CD4-positive, alpha-beta T cell treated with Interleukin-10 for 1 hour (primary cell): ENCODE measurements at places on chromosomes 2 and 18.

DNA sequence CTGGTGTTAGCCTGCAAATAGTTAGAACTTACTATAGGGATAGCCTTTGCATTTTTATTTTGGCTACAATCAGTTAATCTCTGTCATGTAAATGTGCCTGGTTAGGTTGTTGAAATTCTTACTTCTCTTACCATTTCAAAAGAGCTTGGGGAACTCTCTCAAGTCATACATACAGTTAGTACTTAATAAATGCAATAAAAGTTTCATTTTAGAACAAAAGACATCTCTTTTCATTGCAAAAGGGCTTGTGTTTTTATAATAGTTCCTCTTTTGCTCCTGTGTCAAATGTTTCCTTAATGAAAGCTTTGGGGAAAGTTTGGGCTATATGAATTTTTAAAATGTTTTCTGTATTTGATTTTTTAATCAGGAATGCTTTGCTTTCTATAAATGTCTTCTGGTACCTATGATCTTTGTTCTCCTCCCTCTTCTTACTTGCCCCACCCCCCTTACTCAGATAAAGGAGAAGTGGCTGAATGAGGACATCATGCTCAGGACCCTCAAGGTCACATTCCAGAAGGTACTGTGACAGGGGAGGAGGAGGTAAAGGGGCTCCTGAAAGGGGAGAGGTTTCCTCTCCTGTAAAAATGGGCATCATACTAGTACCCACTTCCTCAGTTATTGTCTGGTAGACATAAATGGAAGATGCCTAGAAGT is 13.6 kb downstream of the PTPN18 start:
- no peak for DNase-seq

- DNase-seq = no peak
These were observed 80.9 kb upstream of the IGFBP5 start for GRCh38 chr2:216776066-216776850.

GRCh38 chr2:150259746-150260145 is 227.7 kb downstream of the RND3 start:
- no peak for DNase-seq

DNA sequence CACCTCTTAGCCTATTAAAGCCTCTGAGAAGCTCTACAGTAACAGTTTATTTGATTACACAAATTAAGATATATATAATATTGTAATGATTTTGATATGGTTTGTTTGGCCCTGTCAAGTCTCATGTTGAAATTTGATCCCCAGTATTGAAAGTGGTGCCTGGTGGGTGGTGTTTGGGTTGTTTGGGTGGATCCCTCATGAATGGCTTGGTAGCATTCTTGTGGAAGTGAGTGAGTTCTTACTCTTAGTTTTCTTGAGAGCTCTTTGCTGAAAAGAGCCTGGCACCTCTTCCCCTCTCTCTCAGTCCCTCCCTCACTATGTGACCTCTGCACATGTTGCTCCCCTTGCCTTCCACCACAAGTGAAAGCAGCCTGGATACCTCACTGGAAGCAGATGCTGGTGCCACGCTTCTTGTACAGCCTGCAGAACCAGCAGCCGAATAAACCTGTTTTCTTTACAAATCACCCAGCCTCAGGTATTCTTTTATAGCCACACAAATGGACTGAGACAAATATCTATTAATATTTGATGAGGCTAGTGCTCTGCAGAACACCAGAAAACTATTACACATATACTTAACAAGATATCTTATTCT is 52.8 kb downstream of the SLC4A10 start:
- no peak for DNase-seq

- no peak for DNase-seq
These were observed 49.3 kb downstream of the DSEL start for GRCh38 chr18:67467188-67467587.

DNA sequence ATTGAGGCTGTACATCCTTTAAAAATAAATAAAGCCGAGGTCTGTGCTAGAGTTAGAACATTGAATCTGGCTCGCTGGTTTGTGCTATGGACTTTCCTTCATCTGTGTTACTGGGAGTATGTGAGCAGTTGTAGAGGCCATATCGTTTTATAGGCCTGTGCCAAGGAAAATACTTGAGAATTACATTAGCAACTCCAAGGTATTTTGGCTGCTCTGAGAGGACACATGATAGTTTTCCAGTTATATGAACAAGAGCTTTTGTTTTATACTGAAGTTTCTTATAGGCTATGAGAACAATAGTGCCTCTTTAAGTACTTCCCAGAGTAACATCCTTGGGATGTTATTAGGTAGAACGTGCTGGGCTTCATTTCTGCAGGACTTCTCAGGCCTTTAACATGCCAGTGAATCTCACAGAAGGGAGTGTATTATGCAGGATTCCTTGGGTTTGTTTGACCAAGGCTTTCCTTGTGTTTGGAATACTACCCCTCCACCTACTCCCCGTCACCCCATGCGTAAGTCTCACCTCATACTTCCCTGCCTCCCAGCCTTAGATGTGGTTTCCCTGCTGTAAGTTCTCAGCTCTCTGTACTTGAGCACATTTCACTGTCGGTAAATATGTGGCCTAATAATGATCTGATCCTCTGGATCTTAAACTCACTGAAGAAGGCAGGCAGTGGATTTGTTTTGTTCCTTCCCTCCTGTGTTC is 21.0 kb downstream of the TCF7L1 start:
- no peak for DNase-seq

GRCh38 chr2:134726645-134727044 is 7.8 kb upstream of the TMEM163 start:
- DNase-seq = no peak

GRCh38 chr2:130263606-130264005 is 65.4 kb upstream of the TUBA3E start:
- no peak for DNase-seq

GRCh38 chr18:74479486-74480148 is 16.5 kb upstream of the CNDP2 start:
- DNase-seq = no peak

DNA sequence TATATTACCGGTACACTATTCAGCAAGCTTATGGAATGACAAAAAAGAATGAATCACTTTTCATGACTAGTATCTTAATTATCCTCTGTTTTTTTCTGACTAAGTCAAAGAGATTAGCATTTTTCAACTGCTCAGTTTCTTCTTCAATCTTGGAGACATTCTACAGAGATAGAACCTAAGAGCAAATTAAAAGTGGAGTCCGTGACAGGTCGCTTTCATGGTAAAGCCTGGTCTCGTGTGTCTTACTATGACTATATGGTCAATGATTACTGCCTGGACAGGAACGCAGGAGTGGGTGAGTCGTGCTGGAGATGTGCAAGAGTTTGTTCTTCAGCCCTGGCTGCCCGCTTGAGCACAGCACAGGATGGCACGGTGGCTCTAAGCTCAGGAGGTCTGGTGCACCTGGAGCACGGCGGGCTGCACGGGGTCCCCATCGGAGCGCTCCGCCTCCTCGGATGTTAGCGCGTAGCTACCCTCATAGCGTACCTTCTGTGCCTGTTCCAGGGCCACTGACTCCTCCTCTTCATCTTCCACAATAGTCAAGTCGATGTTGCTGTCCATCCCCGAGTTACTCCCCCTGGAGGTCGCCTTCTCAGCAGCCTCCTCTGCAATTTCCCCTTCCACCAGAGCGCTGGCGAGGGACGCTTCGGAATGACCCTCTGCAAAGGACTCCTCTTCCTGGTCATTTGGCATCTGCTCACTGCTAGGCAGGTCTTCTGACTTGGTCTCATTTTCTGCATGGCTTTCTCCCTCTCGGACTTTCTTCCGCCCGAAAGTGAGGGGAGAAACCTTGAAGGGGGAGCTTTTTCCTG is 11.1 kb downstream of the CAVIN2 start:
- DNase-seq = no peak

DNA sequence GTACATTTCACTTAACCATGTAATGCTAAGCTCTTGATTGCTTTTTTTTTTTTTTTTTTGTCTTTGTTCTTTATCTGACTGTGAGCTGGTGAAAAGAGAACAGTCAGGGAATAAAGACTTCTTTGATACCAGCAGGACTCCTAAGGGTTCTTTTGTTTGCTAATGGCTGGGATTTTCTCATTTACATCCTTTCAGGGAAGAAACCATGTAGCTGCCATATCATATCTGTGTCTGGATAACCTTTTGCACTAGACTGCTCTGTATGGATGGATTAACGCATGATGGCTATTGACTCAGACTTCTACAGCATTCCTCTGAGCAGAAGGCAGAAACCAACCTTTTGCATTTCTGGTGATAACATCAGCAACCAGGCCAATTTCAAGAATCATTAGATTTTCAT is 504.0 kb downstream of the LRRTM4 start:
- no peak for DNase-seq

- no peak for DNase-seq
These were observed 14.7 kb downstream of the CDK15 start for GRCh38 chr2:201821080-201821479.

- peak; percentile 46 for DNase-seq
These were observed 6.4 kb downstream of the ARL4C start for GRCh38 chr2:234490271-234491091.

DNA sequence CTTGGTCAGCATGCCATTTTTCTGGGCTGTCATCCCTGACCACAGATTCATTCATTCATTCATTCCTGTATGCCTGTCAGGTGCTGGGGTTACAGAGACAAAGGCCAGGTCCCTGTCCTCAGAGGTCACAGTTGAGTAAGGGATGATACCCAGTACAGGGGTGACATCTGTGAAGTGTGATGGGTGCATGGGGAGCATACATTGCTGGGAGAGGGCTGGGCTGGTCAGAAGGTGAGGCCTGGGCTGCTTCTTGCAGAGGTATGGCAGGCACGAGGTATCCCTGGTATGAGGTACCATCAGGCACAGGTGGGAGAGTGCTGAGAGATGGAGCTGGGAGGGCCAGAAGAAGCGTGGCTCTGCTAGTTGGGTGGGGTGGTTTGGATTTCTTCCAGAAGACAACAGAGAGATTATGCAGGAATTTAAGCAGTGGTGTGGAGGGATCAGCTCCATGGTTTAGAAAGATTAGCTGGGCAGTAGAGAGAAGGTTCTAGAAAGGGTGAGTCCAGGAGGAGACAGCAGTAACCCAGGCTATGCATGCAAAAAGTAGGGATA is 181.9 kb upstream of the HAAO start:
- DNase-seq = no peak

DNA sequence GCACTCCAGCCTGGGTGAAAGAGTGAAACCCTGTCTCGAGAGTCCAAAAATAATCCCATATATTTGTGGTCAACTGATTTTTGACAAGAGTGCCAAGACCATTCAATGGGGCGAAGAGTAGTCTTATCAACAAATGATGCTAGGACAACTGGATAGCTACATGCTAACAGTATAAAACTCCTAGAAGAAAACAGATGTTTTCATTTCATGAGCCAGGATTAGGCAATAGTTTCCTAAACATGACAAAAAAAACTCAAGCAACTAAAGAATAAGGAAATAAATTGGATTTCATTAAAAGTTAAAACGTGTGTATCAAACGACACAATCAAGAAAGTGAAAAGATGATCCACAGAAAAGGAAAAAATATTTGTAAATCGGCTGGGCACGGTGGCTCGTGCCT is 6.3 kb downstream of the LIMS2 start:
- no peak for DNase-seq

DNA sequence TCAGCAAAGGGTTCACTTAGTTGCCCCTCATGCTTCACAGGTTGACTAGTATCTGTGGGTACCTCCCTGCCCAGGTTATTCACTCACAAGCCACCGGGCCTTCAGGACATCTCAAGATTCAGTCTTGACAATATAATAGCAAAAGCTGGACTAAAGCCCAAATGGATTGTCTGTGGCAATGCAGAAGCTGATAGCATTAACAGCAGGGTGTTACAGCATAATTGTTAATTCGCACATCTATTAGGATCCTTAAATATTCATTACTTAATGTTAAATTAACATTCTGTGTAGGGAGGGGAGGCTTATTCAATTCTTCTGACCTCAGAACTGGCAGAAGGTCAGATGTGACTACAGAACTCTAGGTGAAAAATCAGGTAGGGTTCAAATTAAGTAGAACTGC is 20.2 kb upstream of the GTF2A1L start:
- DNase-seq = no peak

DNA sequence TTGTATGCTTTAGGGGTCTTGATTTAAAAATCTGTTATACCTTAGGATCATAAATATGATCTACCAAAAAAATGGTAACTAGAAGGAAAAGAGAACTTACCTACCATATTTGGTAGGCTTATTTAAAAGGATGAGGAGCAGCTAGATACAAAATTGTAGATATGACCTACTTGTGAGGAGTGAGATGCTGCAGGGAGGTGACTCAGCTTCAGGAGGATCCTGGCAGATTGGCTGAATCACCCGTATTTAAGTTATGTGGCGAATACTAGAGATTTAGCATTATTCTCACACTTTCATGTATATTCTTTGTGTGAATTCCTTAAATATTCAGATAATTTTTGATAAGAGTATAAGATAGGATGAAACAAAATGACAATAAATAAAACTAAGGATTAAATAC is 657.3 kb upstream of the LINC00305 start:
- no peak for DNase-seq

GRCh38 chr2:228103379-228103778 is 78.1 kb downstream of the SPHKAP start:
- DNase-seq = no peak

DNA sequence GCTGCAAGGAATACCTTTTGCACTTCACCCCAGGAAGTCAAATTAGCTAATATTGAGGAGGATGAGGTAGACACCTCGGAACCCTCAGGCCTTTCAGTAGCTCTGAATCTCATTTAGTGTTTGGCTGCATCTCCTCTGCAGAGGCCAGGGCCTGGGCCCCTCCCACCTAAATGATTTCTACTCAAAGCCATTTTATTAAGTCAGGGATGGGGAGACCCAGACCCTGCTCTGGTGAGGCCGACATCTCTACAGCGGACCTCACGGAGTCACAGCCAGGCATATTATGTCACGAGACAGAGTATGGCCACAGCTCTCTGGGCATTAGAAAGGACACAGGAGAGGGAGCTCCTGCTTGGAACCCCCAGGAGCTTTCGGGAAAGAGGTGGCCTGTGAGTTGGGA is 305.5 kb downstream of the ALK start:
- DNase-seq = no peak

DNA sequence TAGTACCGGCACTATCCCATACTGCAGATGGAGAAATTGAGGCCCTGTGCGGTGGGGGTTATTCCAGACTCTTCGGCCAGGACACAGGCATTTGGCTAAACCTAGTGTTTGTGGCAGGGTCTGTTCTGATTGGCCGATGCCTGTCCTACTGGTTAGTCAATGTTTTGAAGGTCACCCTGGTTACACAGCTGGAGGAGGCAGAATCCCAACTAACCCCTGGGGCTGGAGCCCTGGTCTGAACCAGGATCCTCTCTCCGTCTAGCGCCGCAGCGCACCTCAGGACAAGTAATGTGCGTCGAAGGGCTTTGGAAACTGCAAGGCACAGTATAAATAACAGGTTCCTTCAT is 19.4 kb downstream of the TEX44 start:
- DNase-seq = no peak

DNA sequence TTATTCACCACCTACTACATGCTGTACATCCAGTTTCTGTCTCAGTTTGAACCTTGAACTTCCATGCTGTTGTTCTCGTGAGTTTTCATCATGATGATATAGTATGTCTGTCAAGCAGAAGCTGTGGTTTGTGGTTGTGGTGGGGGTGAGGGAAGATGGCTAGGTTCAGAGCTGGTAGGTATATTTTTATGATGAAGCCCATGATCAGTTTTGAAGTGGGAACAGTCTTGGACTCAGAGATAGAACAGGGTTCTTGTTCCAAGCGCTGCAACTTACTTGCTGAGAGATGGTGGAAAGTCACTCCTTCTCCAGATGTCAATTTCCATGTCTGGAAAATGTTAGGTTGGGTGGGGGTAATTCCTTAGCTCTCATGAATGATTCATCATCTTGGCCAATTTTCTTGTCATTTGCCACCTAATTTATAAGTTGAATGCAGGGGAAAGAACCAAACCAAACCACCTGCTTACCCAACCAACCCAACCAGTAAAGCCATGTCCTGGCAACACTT is 21.6 kb downstream of the PMAIP1 start:
- peak; percentile 34 for DNase-seq
